ENCODE measurements at places on chromosomes 1 and 21.

DNA sequence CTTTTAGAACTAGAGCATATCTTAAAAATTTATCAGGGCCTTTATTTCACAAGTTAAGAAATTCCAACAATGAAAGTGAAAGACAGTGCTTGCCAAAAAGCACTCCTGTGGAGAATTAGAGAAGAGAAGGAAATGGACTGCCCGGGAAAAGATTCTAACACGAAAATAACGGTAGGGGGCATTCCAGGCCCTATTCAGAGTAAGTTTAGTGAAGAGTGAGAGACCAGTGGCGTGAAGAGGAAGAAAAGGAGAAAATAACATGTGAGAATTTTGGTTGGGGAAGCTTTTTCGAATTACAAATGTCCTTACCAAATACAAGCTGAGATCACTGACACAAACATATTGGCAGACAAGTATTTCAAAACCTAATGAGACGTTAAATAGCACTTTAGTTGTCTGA lies 38.4 kb upstream of the RBM34 start:
- DNase-seq, result no peak

GRCh38 chr1:237179503-237179902 lies 137.5 kb downstream of the RYR2 start:
- no peak for DNase-seq

- DNase-seq, result no peak
Measured at GRCh38 chr1:183281039-183281438, 95.0 kb downstream of the LAMC2 start.

DNA sequence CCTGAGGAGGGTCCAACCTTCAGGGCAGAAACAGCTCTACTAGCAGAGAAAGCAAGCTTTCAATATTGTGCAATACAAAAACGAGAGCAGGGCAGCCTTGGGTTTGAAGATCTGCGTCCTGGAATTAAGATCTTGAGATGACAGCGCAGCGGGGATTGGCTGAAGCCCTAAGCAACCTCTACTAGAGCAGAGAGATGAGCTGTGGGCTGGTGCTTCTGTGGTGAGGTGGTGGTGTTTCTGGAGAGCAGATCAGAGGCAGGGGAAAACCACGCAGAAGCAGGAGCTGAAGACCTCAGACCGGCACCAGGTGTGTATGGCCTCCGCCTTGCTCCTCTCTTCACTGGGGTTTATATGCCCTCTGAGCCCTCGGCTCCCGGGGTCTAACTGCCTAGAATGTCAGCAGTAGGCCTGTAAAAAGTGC lies 12.5 kb downstream of the TRAF3IP3 start:
- DNase-seq, result peak; percentile 94

GRCh38 chr1:85368073-85368770 lies 91.8 kb upstream of the BCL10 start:
- DNase-seq, result no peak

DNA sequence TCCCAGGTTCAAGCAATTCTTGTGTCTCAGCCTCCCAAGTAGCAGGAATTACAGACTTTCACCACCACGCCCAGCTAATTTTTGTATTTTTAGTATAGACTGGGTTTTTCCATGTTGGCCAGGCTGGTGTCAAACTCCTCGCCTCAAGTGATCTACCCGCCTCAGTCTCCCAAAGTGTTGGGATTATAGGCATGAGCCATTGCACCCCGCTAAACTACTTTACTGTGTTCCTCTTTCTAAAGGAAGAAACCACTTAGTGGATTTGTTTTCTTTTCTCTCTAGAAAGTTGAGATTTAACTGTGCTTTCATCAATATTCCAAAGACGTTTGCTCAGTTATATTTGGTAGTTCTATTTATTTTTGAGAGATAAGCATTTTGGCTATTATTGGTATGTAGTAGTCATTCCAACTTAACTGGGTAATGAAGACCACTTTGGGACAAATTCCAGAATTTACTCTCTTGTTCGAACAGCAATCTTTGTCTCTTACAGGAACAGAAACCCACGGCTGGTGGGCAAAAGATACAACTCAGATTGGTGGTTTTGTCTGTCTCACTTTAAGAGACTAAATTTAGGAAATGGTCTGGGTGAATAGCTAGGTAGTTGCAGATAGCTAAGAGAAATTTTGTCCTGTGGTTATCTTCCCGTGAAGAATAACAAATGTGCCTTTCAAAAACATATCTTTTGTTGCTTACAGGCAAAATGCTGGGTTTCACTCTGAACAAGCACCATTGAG lies 103.5 kb upstream of the CD55 start:
- DNase-seq, result no peak

- DNase-seq, result no peak
Measured at GRCh38 chr1:209375671-209376365, 207.7 kb upstream of the CAMK1G start.

DNA sequence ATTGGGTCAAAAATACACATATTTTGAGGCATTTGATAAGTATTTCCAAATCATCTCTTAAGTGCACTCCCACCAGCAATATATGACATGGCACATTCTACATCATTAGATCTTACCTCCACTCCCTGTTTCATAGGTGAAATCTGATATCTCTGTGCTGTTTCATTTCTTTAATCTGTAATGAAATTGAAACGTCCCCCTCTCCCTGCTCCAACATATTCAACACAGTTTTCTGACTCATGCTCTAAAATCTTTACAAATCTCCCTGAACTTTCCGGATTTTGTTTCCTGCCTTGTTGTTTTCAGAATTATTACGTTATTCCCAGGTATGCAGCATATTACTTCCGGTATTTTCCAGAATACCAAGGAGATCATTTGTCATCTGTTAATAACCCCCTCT lies 66.1 kb upstream of the AKT3 start:
- no peak for DNase-seq

GRCh38 chr1:160291248-160292220 lies 6.6 kb upstream of the PEX19 start:
- peak; percentile 21 for DNase-seq

DNA sequence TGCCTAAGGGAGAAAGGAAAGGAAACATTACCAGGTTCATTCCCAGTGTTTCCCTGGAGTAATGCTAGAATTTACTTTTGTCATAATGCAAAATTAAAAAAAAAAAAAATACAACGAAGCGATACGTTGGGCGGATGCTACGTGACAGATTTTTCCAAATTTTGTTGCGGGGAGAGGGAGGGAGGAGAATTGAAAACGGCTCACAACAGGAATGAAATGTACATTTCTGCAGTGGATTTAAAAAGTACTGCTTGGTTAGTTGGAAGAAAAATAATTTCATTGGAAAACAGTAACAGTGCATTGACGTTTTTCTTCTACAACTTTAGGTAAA lies 157.5 kb downstream of the RUNX1 start:
- DNase-seq, result no peak

DNA sequence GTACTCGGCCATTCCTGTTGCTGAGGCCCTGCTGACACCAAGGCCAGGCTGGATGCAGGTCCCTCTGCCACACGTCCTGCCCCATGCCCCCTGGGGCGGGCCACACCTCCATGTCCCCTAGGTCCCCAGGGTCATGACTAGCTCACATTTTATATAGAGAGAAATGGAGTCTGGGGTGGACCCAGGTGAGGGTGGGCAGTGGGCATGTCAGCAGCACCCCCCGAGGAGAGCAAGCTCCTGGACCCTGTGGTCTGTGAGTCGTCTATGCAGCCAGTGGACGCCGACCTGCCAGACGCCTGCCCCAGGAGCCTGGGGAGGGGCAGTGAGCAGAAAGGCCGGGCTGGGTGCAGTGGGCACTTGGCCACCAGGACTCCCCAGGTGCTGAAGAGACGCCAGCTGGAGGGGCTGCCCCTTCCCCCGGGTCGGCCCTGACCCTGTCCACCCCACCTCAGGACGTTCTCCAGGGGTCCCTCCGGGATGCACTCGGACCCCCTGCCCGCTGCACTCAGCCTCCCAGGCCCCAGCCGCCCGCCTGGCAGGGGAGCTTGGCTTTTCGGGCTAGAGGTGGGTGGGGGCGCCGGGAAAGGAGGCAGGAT lies 15.9 kb downstream of the SAMD11 start:
- DNase-seq, result no peak

- DNase-seq, result no peak
Measured at GRCh38 chr1:175037416-175037815, 14.2 kb upstream of the MRPS14 start.

DNA sequence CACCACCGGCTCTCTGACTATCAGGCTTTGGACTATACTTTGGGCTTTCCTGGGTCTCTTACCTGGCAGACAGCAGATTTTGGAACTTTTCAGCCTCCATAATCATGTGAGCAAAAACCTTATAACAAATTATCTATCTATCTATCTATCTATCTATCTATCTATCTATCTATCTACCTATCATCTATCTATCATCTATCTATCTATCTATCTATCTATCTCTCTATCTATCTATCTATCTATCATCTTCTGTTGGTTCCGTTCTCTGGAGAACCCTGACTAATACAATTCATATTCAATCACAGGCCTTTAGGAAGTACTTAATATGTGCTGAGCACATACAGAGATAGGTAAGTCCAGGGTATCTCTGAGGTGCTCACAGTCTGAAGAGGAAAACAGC lies 18.7 kb upstream of the SCMH1 start:
- no peak for DNase-seq

GRCh38 chr1:11761988-11762406 lies at the start of gene C1orf167:
C1orf167 (plus strand) TSS chr1:11762193; CDS start chr1:11764401, 2,208 bp downstream.
- DNase-seq, result no peak

- DNase-seq, result no peak
Measured at GRCh38 chr1:30048905-30049304, 674.5 kb downstream of the MATN1 start.

GRCh38 chr1:60878323-60878722 lies 204.0 kb upstream of the NFIA start:
- no peak for DNase-seq

- DNase-seq, result no peak
Measured at GRCh38 chr1:210360852-210361477, 32.3 kb downstream of the HHAT start.

GRCh38 chr21:36510911-36511310 lies 31.0 kb upstream of the CLDN14 start:
- no peak for DNase-seq

DNA sequence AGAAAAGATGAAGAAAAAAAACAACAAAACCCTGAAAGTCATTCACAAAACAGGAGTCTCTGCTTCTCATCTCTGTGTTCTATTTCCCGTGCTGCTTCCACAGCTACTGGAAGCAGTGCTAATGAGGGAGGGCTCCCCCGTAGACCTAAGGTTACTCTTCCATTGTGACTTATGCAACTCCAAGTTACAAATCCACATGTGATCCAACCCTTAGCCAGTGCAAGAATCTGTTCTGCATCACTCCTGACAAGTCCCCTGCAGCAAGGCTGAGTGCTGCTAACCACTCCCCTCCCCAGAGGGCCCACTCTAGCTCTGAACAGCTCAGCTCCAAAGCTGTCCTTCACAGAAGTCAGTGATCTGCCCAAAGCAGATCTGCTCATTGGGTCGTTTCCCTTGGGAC lies 10.3 kb downstream of the DNALI1 start:
- no peak for DNase-seq

GRCh38 chr1:213244664-213245091 lies 193.6 kb downstream of the RPS6KC1 start:
- DNase-seq, result no peak

DNA sequence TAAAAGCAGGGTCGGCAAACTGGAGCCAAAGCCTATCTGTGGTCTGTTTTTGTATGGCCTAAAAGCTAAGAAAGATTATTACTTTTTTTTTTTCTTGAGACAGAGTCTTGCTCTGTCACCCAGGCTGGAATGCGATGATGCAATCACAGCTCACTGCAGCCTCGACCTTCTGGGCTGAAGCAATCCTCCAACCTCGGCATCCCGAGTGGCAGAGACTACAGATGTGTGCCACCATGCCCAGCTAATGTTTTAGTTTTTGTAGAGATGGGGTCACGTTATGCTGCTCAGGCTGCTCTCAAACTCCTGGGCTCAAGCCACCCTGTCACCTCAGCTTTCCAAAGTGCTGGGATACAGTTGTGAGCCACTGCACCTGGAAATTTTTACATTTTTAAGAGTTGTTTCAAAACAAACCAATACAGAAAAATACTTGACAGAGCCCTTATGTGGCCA lies 6.5 kb upstream of the GLRX2 start:
- no peak for DNase-seq

DNA sequence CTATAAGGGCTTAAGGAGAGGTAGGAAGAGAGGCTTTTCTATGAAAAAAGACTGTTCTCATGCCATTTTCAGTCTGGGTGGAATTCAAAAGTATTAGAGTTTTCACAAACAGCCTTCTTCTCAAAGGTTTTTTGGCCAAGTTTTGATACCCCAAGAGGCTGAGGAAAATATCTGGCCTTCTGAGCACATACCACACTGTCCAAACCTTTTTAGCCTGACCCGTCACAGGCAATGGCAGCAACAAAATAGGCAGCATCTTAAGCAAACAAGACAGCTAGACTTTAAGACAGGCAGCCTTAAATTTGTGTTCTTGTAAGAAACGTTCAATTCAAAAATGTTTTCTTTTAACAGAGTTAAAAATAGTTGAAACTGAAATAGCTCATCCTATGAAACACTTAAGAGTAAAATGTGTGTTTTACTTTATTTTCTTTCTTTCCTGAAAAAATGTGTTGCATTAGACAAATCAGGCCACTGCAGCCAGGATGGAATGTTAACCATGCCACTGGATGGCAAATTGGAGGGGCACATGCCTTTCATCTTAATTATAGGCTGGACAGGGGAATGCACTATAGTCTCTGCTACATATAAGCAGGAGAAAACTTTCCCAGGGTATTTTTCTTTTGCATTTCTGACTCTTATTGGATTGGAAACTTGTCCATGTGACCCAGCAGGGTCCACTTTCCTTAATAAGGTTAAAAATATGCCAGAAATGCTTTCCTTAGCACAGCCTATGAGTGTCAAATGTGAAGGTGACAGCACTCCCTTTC lies 315.0 kb downstream of the TGFB2 start:
- no peak for DNase-seq

DNA sequence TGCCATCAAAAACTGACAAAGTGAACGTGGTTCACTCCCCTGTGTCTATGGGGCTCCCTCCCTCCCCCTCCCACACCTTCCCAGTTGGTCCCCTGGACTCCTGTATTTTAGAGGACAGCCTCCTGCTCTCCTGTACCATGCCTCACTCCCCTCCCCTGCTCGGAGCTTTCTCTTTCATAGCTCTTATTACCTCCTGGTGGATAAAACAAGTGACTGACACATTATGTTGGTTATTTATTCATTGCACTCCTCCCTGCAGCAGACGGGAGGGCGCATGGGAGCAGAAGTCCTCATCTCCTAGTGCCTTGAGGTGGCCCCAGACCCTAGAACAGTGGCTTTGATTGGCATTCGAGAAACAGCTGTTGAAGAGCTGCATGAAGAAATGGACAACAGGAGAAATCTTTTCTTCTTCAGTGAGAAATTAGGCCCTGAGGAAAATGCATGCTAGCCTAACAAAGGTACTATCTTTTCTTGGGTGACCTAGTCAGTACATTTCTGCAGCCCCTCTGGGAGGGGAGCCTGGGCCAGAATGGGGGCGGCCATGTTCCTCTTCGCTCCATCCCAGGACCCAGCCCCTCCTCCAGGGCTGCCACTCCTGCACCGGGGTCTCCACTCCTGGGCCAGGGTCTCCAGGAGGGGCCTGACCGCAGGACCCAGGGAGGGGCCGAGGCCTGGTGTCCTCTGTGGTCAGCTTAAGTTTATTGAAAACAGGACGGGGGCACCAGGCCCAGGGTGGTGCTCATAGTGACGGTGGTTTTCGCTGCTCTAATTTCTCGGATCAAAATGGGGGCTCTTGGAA lies 1.2 kb upstream of the TFF1 start:
- DNase-seq, result no peak

Measured in SIG-M5 (cell line).